Lung (tissue), 17 donors: ENCODE measurements at places on chromosomes 3 and 15. TPM values are rescaled to one million over a fixed set of nuclear protein-coding genes. Genes with fewer than 3 reads are reported as not detected.

Gene SPINT1
- 82.1 TPM for polyA plus RNA-seq

Gene EPHA3
- 0.18 TPM for polyA plus RNA-seq

Gene C3orf20
- polyA plus RNA-seq: 0.03 TPM

Gene SNX22
- polyA plus RNA-seq: 14.2 TPM

Gene CCR5
- 16.6 TPM for polyA plus RNA-seq

Gene MNS1
- polyA plus RNA-seq: 6.5 TPM

Gene CDC25A
- 0.57 TPM for polyA plus RNA-seq

Gene GABRB3
- 0.81 TPM for polyA plus RNA-seq
